ENCODE measurements at places on chromosomes 6 and 20. TPM values are rescaled to one million over a fixed set of nuclear protein-coding genes. Genes with fewer than 3 reads are reported as not detected.
A peak's percentile ranks its signal among the peaks of the same experiment; 100 is the strongest.

- H3K4me3 ChIP-seq = no peak overlapping the region
- peaks cover 8% of the 10 kb centered on the region for H3K36me3 ChIP-seq
- peaks cover 45% of the 10 kb centered on the region for H3K4me1 ChIP-seq
- DNase-seq = no peak
- peak overlapping the region; percentile 90 for H3K27ac ChIP-seq
- no peaks in the 10 kb centered on the region for H3K27me3 ChIP-seq
Observed at GRCh38 chr20:62381842-62382241, 5.1 kb upstream of the RPS21 start.

DNA sequence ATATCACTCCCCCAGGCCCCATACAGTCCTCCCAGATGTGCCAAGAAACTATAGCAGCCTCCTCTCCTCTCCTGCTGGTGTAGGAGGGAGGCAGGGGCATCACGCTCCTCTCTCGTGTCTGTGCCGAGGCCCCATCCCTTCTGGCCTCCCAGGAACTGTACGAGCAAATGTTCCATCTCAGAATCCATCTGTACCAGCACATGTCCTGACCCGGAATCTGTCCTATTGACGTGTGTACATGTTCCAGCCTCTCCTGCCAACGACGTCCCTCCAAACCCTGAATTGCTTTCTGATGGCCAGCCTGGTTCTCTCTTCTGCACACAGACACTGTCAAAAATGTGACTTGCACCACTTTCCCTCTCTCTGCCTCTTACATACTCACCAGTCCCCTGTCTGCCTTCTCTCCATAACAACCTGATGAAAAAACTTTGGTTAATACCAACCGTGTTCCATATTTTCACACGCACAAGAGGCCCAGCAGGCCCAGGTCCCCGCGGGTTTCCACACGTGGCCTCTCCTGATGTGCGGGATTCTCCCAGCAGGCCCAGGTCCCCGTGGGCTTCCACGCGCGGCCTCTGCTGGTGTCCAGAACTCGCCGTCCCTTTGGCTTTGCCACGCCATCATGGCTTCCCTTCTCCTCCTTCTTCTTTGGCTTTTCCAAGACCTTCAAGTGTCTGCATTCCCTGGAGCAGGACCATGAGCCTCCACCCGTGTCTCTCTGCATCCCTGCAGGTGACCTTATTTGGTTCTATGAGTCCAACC lies 125.2 kb upstream of the THBS2 start:
- no peaks in the 10 kb centered on the region for H3K4me1 ChIP-seq
- no peak for DNase-seq
- no peak overlapping the region for H3K27ac ChIP-seq
- no peaks in the 10 kb centered on the region for H3K36me3 ChIP-seq

DNA sequence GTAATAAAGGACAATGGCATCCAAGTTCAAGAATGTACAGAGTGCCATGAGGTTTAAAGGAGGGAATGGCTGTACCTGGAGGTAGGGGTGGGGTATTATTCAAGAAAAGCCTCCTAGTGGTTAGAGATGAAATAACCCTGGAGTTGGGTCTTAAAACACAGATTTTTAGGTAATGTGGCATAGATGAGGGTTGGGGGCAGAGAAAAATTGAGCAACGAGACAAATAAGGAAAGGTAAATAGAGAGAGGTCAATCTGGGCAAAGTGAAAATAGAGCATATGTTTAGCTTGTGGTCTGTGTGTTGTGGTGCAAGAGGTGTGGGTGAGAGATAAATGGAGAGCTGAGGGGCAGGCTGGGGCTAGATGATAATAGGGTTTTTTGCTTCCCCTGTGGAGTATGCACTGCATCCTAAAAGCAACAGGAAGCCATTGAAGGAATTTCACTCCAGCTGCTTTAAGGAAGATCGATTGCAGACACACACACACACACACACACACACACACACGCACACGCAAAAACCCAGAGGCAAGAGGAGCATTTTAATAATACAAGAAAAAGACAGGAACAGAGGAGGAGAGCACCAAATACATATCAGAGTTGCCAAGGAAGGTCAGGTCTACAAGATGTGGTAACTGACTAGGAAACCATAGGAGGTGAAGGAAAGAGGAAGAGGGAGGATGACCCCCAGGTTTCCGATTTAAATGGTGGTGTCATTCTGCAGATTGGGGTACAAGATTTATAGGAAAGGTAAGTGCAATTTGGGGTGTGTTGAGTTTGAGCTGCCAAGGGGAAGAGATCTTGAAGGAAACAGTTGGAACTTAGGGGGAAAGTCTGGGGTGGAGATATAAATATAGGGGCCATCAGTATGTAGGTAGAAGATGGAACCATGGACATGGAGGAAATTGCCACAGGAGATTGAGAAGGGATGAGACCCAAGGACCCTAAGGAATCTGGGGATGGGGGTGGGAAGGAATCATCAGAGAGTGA lies 31.3 kb upstream of the ADGRF1 start:
- H3K4me3 ChIP-seq = no peak overlapping the region
- no peaks in the 10 kb centered on the region for H3K27me3 ChIP-seq
- no peaks in the 10 kb centered on the region for H3K36me3 ChIP-seq
- H3K27ac ChIP-seq = no peak overlapping the region
- peaks cover 11% of the 10 kb centered on the region for H3K4me1 ChIP-seq

DNA sequence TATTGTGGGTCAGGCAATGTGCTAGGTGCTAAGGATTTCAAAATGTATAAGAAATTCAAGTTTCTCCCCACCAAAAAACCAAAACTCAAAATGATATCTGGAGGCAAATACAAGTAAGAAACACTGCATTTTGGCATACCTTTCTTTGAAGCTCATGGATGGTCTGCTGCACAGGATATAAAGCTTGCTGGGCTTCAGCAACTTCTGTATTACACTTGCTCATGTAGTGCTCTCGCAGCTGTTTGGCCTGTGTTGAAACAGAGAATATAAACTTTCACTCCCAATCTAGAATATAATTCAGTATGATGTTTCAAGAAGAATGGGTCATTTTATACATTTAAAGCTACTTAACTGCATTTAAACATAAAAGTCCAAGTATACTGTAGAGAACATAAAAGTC lies 39.6 kb downstream of the SHPRH start:
- no peaks in the 10 kb centered on the region for H3K27me3 ChIP-seq
- no peak overlapping the region for H3K4me3 ChIP-seq
- no peak overlapping the region for H3K27ac ChIP-seq
- H3K36me3 ChIP-seq = peaks cover 1% of the 10 kb centered on the region
- DNase-seq = no peak
- H3K4me1 ChIP-seq = no peaks in the 10 kb centered on the region

DNA sequence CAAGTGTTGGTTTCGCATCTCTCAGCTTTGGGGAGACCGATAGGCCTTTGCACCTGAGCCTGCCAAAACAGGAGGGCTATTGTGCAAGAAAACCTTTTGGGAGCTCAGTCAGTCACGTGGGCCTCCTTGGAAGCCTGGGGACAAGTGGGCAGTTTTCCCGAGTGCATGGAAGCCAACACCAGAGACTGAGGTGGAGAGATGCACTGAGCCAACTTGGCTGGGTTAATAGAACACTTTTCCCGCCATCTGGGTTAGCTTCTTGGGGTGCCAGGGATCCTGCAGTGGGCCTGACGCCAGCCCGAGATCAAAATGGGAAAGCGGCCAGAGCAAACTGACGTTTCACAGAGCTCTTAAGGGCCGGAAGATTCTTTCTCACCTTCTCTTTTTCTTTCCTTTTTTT lies 2.8 kb upstream of the OOEP start:
- no peaks in the 10 kb centered on the region for H3K36me3 ChIP-seq
- no peak overlapping the region for H3K27ac ChIP-seq
- H3K4me3 ChIP-seq = no peak overlapping the region
- no peaks in the 10 kb centered on the region for H3K4me1 ChIP-seq

The EPB41L2 gene
- polyA plus RNA-seq = 22.0 TPM
